Activated naive CD4-positive, alpha-beta T cell treated with Interleukin-2 at 50 U/mL for 16 hours (primary cell): ENCODE measurements at places on chromosomes 1 and 21.

DNA sequence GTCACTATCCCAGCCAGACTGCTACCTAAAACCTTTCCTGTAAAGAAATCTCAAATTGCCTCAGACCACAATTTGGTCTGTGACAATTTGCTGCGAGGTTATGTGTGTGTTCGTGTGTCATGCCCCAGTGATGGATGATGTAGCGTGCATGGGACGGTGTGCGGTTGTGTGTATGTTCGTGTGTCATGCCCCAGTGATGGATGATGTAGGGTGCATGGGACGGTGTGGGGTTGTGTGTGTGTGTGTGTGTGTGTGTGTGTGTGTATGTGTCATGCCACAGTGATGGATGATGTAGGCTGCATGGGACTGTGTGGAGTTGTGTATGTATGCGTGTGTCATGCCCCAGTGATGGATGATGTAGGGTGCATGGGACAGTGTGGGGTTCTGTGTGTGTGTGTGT lies 9.4 kb downstream of the SELP start:
- no peak for DNase-seq

DNA sequence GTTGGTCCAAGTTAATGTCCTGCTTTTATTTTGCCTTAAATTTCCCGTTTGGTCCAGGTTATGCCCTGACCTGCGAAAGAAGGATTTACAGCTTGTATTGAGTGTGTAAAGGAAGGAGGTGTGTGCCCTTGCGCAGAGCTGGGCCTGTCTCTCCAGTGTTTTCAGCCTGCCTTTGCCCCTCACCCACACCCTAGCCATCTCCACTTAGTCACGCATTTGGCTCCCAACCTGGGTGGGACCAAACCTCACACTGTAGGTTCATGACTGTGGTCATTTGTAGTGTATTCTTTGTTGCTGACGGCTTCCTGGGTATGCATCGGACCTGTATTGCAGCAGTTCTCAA lies 572 bp upstream of the SRSF10 start:
- peak; percentile 64 for DNase-seq

DNA sequence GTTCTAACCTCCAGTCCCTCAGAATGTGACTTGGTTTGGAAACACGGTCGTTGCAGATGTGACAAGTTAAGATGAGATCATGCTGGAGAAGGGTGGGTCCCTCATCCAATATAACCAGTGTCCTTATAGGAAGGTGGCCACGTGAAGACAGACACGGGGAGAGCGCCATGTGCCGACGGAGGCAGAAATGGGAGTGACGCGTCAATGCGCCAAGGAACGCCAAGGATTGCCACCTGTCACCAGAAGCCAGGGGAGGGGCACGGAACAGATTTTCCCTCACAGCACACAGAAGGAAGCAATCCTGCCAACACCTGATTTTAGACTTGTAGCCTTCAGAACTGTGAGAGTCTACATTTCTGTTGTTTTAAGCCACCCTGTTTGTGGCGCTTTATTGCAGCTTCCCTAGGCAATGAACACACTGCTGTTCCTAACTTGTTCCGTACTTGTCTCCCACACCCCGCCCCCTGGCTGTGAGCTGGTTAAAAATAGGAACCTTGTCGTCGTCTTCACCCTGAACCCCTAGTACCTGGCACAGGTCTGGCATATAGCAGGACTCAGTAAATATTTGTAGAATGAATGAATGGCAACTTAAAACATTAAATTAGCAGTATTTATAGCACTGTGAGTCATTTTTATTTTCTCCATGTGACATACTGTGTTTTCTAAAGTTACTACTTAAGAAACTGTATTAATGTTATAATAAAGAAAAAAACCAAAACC lies 14.2 kb downstream of the RIMS3 start:
- no peak for DNase-seq

DNA sequence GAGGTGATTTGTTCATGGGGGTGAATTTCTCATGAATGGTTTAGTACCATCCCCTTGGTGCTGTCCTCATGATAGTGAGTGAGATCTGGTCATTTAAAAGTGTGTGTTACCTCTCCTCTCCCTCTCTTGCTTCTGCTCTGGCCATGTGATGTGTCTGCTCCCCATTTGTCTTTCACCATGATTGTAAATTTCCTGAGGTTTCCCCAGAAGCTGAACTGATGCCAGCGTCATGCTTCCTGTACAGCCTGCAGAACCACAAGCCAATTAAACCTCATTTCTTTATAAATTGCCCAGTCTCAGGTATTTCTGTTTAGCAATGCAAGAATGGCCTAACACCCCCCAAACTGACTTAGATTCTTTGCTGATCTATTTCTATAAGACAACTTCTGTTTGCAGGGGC lies 249.4 kb upstream of the B3GALT2 start:
- no peak for DNase-seq

GRCh38 chr21:42248783-42249597 lies 30.1 kb downstream of the ABCG1 start:
- DNase-seq: no peak

GRCh38 chr1:223540485-223541106 lies 124.9 kb downstream of the CAPN8 start:
- no peak for DNase-seq
